ENCODE measurements at places on chromosomes 6 and 20. TPM values are rescaled to one million over a fixed set of nuclear protein-coding genes. Genes with fewer than 3 reads are reported as not detected.

GRCh38 chr6:160790028-160790792, 88.2 kb downstream of the PLG start:
- H3K27me3 ChIP-seq, result peaks cover 9% of the 10 kb centered on the region
- peak overlapping the region; percentile 2 for H3K27ac ChIP-seq
- H3K4me1 ChIP-seq, result peaks cover 3% of the 10 kb centered on the region
- no peak overlapping the region for H3K4me3 ChIP-seq

DNA sequence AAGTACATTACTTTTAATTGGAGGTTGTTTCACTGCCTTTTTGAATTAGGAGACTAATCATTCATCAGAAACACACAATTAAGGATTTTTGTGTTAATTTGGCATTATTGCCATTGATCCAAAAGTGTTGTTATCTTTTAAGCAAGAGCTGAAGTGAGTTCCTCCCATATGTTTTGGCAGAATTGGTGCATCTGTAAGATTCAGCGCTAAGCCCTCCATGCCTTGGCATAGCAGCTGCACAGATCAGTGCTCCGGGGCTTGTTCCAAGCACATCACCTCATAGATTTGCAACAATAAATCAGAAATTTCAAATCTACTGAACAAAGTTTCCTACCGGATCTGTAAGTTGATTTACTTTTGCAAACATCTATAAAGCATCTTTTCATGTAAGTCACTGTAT, 106.8 kb upstream of the PHACTR1 start:
- peaks cover 3% of the 10 kb centered on the region for H3K4me1 ChIP-seq
- no peaks in the 10 kb centered on the region for H3K36me3 ChIP-seq
- H3K27me3 ChIP-seq, result peaks cover 52% of the 10 kb centered on the region
- no peak overlapping the region for H3K4me3 ChIP-seq

- no peaks in the 10 kb centered on the region for H3K36me3 ChIP-seq
- H3K4me1 ChIP-seq, result peaks cover 4% of the 10 kb centered on the region
- no peak overlapping the region for H3K27ac ChIP-seq
Measured at GRCh38 chr6:12967686-12968085, 251.1 kb downstream of the PHACTR1 start.

DNA sequence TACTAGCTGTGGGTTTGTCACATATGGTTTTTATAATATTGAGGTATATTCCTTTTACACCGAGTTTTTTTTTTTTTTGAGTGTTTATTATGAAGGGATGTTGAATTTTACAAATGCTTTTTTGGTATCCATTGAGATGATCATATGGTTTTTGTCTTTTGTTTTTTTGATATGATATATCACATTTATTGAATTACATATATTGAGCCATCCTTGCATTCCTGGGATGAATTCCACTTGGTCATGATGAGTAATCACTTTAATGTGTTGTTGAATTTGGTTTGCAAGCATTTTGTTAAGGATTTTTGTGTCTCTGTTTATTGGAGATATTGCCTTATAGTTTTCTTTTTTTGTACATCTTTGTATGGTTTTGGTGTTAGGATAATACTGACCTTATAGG, 3.3 kb upstream of the ZNF337 start:
- no peak overlapping the region for H3K27ac ChIP-seq
- peaks cover 18% of the 10 kb centered on the region for H3K4me1 ChIP-seq
- H3K4me3 ChIP-seq, result no peak overlapping the region
- peaks cover 5% of the 10 kb centered on the region for H3K36me3 ChIP-seq

DNA sequence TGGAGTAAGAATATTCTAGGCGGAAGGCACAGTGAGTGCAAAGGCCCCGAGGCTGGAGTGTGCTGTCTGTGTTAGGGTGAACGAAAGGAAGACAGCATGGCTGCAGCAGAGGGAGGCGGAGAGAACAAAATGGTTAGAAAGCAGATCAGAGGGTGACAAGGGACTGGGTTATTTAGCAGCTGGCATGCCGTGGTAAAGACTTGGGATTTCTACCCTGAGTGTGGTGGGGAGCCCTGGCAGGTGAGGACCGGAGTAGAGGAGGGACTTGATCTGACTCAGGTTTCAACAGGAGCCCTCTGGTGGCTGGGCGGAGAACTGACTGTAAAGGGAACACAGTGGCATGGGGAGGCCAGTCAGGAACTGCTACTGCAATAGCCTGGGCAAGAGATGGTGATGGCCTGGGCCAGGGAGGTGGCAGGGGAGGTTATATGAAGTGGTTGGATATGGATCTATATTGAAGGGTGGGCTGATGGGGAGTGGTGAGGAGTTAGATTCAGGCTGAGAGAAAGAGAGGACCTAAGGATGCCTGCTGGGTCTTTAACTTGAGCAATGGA, 38.0 kb downstream of the PIM1 start:
- H3K4me1 ChIP-seq, result peaks cover 44% of the 10 kb centered on the region
- peak overlapping the region; percentile 98 for H3K27ac ChIP-seq
- H3K27me3 ChIP-seq, result no peaks in the 10 kb centered on the region
- H3K36me3 ChIP-seq, result peaks cover 4% of the 10 kb centered on the region
- peak; percentile 76 for DNase-seq

- no peak overlapping the region for H3K27ac ChIP-seq
- H3K4me1 ChIP-seq, result no peaks in the 10 kb centered on the region
- no peak overlapping the region for H3K4me3 ChIP-seq
- DNase-seq, result no peak
Measured at GRCh38 chr6:24060982-24061754, 64.8 kb upstream of the NRSN1 start.

DNA sequence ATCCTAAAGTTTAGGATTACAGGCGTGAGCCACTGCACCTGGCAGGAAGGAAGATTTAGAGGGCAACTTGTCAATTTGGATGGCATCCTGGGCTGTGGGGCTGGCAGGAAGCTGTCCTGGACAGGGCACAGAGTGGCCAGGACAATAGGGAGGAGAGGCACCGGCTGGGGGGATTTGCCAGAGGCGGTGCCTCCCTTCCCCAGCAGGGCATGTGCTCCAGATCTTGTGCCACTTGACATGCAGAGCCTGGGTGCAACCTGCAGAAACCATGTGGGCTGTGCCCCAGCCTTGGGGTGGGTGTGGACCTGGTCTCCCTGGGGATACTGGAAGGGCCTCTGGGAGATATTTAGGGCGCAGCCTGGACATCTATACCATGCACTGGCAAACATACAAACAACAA, 58.6 kb upstream of the EEF1A1 start:
- H3K27ac ChIP-seq, result peak overlapping the region; percentile 92
- H3K27me3 ChIP-seq, result no peaks in the 10 kb centered on the region
- DNase-seq, result no peak
- peaks cover 2% of the 10 kb centered on the region for H3K36me3 ChIP-seq
- peaks cover 12% of the 10 kb centered on the region for H3K4me1 ChIP-seq

MCCD1 gene
- total RNA-seq, result not detected

ADNP gene
- 54.8 TPM for total RNA-seq

VSTM2L gene
- not detected for total RNA-seq

WFDC5 gene
- total RNA-seq, result not detected

Data from T-helper 17 cell (primary cell).